ENCODE measurements at places on chromosomes 1 and 21. TPM values are rescaled to one million over a fixed set of nuclear protein-coding genes. Genes with fewer than 3 reads are reported as not detected.

DNA sequence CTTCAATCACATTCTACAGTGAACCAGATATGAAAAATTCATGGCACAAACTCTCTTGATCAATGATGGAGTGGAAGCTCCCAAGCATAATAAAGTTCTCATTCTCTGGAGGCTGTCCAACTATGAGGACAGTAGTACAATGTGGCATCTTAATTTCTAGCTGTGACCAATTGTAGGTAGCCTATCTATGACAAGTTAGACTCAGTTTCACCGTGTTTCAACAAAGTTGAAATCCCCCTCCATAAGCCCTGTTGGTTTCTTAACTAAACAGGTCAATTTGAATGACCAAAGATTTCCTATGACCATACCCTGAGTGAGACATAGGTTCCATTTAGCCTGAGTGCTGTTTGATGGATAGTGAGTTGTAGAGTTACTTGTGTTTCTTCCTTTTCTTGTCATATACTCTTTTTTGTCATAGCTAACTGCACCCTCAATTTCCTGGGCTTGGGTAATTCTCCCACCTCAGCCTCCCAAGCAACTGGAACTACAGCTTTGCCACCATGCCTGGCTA is 11.8 kb downstream of the PATJ start:
- no peak overlapping the region for H3K27ac ChIP-seq
- H3K4me1 ChIP-seq: no peaks in the 10 kb centered on the region
- no peaks in the 10 kb centered on the region for H3K36me3 ChIP-seq
- H3K27me3 ChIP-seq: no peaks in the 10 kb centered on the region
- no peak overlapping the region for H3K4me3 ChIP-seq

Gene CRYBG2
- polyA plus RNA-seq: not detected

Gene CD1E
- 3.3 TPM for polyA plus RNA-seq

Gene CCDC24
- polyA plus RNA-seq: 2.7 TPM

Gene DNAJC28
- not detected for polyA plus RNA-seq
